ENCODE measurements at places on chromosomes 7 and 10.

GRCh38 chr10:112249722-112250121 lies 33.5 kb upstream of the TECTB start:
- DNase-seq = no peak

DNA sequence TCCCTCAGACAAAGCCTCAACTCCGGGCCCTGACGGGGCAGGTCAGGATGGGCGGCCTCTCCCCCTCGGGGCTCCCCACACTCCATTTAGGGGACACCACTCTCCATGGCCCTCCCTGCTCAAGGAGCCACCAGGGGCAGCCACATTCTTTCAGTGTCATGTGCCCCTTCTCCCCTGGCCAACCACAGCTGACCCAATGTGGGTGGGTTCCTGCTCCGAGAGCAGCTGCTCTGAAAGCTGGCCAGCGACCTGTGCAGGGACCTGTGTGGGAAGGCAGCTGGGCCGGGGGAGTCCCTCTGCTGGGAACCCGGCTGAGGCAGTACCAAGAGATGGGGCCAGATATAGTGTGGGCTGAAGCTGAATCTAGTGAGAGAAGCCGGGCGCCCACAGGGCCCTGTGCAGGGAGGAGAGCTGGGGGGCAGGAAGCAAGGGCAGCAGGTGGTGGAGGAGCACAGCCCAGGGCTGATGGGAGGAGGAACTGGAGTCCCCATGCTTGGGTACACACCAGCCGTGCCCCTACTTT lies 40.6 kb upstream of the NPFFR1 start:
- peak; percentile 79 for DNase-seq

DNA sequence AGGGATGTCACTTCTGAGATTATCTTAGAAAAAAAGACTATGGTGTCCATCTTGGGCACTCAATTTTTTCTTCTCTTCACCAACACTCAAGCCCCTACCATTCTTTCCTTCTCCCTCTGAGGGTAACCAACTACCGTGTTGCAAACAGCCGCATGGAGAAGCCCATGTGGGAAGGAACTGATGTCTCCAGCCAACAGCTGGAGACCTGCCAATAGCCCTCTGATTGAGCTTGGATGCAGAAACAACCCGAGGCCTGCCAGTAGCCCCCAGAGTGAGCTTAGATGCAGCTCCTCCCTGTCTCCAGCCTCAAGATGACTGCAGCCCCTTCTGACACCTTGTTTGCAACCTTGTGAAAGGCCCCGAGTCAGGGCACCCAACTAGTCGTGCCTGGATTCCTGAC lies 36.4 kb upstream of the CHCHD3 start:
- peak; percentile 20 for DNase-seq

DNA sequence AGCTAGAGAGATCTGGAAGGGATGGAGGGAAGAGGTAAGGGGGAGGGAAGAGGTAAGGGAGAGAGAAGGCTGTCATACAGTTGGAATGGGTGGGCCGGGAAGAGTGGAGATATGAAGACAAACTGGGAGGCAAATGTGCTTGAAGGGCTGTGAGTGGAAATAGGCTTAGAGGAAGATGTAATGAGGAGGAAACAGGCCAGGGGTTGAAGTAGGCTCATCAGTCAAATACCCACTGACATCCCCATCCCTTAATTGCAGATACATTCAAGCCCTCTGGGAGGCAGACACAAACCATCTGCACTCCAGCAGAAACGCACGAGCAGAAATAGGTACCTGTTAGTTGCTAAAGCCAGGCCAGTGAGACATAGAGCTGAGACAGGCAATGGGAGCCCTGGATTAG lies 2.1 kb downstream of the SYNPO2L start:
- DNase-seq = no peak

DNA sequence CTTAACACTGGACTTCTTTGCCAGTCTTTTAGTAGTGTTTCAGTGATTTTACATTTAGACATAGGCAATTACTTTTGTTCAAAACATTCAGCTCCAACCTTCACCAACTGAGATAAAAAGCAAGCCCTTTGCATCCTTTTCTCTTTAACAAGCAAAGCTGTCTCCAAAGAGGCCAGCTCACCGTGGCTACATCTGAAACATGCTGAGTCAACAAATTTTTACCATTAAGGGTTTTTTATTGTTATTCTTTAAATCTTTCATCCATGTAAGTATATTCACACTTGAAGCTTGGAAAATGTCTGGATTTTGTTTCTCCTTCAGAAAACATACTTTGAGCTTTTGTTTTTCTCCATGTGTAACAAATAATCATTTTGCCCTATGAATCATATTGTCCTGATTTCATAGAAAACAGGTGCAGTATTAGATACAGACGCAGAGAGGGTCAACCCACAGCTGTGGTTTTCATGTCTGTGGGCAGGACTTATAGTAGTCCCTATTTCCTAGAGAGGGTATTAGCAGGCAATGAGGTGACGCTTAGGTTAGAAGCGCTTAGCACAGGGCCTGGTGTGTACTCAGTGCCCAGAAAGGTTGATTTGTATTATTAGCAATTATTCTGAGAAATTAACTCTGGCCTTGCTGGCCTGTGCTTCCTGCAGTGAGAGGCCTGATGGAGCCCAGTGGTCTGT lies 99.5 kb downstream of the MKI67 start:
- no peak for DNase-seq

GRCh38 chr10:70589762-70590654 lies 12.5 kb downstream of the PRF1 start:
- DNase-seq = peak; percentile 91

DNA sequence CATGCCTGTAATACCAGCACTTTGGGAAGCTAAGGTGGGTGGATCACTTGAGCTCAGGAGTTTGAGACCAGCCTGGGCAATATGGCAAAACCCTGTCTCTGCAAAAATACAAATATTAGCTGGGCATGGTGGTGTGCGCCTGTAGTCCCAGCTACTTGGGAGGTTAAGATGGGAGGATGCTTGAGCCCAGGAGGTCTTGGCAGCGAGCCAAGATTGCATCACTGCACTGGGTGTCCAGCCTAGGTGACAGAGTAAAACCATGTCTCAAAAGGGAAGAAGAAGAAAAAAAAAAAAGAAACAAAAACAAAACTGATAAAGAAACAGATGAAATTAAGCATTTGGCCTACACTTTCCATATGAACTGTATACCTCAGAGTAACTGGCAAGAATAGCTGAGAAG lies 319.2 kb downstream of the PARD3 start:
- no peak for DNase-seq

Measured in right hindlimb (tissue), 1 donor.